ENCODE measurements at places on chromosomes 1 and 21.

DNA sequence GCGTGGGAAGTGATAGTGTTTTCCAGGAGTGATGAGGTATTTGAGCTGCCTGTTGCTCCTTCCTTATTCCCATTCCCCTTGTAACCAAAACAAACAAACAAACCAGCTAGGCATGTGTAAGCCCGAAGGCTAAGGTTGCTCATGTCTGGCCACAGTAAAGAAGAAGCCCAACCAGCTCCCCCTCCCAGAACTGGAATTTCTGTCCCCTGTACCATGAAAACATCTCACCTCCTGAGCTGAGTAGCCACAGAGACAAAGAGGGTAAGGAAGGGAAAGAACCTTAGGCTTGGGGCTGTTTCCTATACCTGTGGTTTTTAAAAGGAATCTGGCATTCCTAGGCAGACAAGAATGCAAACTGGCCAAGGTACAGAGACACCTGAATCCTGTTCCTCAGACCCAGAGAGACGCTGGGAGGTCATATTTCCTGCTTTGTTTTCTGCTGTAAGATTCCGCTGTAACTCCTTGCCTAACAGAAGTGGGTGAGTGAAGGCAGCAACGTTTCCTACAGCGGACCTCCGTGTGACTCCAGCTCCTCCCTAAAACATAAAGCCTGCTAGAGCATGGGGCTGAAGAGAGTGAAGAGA is 41.7 kb upstream of the RAB4A start:
- no peak for DNase-seq

GRCh38 chr1:52632732-52633290 is at the start of gene SHISAL2A:
Gene SHISAL2A, plus strand, starts transcription at chr1:52633168. Its CDS starts 326 bp downstream, at chr1:52633494.
- no peak for DNase-seq

GRCh38 chr1:160499631-160500030 is 23.4 kb downstream of the SLAMF6 start:
- DNase-seq = no peak

- DNase-seq = no peak
Measured at GRCh38 chr1:153639280-153639679, 5.4 kb downstream of the CHTOP start.

GRCh38 chr1:119898530-119898929 is 2.2 kb upstream of the ADAM30 start:
- DNase-seq = no peak

DNA sequence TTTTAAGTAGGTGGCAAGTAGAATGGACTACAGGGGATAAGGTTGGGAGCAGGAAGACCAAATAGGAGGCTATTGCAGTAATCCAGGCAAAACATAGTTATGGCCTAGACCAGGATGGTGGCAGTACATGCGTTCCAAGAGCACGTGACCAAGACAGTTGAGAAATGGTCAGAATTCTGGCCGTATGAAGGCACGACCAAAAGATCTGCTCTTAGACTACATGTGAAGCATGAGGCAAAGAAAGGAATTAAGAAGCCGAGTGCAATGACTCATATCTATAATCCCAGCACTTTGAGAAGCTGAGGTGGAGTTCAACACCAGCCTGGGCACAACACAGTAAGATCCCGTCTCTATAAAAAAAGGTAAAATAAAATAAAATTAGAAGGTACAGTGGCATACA is 71.3 kb downstream of the LUZP1 start:
- DNase-seq = no peak

DNA sequence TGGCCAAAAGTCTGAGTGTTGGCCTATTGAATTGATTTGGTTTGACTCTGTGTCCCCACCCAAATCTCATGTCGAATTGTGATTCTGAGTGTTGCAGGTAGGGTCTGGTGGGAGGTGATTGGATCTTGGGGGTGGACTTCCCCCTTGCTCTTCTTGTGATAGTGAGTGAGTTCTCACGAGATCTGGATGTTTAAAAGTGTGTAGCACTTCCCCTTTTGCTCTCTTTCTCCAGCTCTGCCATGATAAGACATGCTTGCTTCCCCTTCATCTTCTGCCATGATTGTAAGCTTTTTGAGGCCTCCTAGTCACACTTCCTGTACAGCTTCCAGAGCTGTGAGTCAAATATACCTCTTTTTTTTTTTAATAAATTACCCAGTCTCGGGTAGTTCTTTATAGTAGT is 297.1 kb upstream of the ZRANB2 start:
- DNase-seq = no peak

GRCh38 chr1:212247179-212247721 is 38.0 kb upstream of the PPP2R5A start:
- no peak for DNase-seq

- no peak for DNase-seq
Measured at GRCh38 chr1:47577303-47578025, 139.6 kb downstream of the FOXD2 start.

- DNase-seq = no peak
Measured at GRCh38 chr21:16323596-16323995, 593.8 kb downstream of the USP25 start.

GRCh38 chr1:5971471-5972197 is 20.6 kb downstream of the NPHP4 start:
- no peak for DNase-seq

DNA sequence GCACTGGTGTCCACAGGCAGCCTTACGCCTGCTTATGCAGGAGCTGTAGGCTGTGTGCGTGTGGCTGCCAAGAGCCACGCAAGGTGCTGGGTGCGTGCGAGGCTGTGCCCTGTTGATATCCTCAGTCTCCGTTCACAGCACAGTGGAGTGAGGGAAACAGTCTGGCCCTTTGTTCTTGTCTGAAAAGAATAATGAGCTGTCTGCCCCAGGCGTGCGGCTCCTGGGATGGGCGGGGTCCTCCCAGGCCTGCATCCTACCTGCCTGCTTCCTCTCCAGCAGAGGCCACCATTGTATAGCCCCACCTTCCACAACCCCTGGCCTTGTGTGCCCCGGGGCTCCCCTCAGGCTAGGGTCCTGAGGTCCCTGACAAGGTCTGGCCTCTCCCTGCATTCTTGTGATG is 47.0 kb upstream of the KDM4A start:
- no peak for DNase-seq

- no peak for DNase-seq
Measured at GRCh38 chr1:33099290-33100118, 18.6 kb downstream of the AZIN2 start.

DNA sequence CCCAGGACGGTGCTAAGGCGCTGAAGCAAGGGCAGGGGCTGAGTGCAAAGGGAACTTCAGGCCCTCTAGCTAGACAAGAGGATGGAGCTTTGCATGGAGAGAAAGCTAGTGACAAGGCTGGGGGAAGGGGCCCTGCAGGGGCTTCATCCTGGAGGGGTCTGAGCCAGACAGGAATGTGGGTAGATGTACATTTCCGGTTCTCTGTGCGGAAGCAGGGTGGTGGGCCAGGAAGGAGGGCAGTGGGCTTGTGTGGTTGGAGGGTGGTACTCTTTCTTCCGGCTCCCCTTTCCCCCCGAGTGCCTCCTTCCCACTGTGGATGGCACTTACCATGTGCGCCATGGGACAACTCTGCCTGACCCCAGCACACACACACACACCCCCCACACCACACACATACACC is 1.5 kb downstream of the KISS1 start:
- DNase-seq = no peak

- no peak for DNase-seq
Measured at GRCh38 chr1:94597701-94598100, 56.1 kb upstream of the F3 start.

DNA sequence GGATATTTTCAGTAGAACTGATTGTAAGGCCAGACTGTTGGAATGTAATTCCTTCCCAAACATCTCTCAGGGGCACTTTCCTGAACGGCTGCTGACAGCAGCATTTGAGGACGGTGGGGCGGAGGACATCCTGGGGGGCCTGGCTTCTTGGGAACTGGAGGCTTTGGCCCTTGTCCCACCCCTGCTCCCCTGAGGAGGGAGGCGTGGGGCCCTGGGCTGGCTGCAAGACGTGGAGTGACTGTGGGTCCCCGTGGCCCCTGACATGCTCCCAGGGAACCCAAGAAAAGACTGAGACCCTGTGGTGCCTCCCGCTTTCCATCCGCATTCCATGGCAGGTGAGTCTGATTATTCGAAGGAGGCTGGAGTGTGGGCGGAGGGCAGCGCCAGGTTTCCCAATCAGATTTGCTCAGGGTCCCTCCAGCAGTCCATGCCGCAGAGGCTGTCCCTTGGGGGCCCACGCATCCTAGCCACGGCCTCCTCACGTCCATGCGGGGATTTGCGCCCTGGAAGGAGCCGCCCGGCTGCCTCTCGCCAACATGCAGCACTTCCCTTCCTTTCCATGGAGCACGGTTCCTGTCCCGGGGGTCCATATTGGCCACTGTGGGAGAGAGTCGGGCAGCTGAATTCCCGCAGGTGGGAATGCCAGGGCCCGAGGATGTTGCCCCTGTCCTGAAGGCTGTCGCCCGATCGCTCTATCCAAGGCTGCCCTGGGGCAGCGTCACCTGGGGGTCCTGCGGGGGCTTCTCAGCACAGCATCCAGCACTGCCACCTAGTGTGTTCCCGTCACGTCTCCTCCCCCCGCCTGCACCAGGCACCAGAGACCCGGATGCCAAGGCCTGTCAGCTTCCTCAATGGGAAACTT is 69.0 kb downstream of the FAAP20 start:
- no peak for DNase-seq

GRCh38 chr21:34367320-34367935 is 3.6 kb downstream of the KCNE2 start:
- peak; percentile 57 for DNase-seq

DNA sequence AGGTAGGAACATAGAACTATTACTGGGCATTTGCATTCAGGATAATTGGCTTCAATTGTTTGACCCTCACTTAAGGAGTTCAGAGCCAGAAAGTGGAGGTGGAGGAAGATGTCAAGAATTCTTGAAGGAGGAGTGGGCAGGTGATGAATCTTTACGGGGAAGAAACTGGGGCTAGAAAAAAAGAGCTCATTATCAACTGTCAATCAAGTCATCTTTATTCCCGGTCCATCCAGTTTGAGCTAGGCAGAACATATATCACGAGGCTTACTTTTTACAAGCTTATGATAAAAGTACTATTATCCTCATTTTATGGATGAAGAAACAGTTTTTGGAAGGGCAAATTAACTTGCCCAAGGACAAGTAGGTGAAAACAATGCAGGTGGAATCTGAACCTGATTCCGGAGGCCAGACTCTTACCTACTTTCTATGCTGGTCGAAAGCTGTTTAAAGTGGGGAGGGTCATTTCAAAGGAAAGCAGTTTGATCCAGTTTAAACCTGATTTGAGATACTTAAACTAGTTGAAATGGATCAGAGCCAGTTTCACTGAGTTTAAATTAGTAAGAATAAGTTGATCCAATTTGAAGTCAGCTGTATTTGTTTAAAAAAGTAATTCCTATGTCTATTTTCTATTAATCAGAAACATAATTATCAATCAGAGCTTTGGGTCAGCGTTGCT is 13.3 kb upstream of the NBL1 start:
- no peak for DNase-seq

DNA sequence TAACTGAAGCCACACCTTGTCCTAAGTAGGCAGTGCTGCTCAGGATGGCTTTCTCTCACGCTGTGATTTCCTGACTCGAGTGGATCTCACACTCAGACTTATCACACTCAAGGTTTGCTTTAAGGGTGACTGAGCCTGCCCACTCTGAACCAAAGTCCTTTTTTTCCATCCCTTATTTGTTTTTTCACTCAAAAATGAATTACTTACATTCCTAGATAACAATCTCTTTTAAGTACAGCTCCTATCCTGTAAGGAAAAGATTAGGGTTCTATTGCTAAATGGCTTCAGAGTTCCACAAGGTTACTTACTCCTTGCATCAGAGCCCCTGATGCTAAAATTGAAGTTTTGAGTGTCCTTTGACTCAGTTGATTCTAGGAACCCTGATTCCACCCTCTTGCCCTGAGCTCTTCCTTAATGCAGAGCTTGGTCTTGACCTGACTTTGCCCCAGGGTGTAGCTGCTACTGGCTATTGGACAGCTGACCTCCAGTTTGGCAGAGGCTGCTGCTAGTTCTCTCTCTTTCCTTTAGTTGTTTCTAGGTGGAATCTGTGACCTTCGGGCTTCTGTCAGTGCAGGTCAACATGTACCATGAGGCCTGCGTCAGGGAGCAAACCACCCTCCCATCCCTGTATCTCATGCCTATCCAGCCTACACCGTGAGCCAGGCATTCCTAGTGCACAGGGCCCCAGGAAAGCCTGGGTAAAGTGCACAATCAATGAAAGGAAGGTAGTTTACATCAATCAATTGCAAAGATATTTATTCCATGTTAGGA is 80.1 kb upstream of the CD55 start:
- DNase-seq = no peak

GRCh38 chr1:226662642-226663326 is 76.3 kb downstream of the ITPKB start:
- DNase-seq = no peak

GRCh38 chr1:50423670-50424000 is 392 bp upstream of the DMRTA2 start:
- peak; percentile 85 for DNase-seq

DNA sequence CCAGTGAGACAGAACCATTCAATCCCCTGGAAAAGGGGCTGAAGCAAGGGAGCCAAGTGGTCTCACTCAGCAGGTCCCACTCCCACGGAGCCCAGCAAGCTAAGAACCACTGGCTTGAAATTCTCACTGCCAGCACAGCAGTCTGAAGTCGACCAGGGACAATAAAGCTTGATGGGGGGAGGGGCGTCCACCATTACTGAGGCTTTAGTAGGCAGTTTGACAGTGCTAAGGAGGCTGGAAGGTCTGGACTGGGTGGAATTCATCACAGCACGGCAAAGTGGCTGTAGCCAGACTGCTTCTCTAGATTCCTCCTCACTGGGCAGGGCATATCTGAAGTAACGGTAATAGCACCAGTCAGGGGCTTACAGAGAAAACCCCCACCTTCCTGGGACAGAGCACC is 105.4 kb upstream of the GORAB start:
- DNase-seq = no peak

DNA sequence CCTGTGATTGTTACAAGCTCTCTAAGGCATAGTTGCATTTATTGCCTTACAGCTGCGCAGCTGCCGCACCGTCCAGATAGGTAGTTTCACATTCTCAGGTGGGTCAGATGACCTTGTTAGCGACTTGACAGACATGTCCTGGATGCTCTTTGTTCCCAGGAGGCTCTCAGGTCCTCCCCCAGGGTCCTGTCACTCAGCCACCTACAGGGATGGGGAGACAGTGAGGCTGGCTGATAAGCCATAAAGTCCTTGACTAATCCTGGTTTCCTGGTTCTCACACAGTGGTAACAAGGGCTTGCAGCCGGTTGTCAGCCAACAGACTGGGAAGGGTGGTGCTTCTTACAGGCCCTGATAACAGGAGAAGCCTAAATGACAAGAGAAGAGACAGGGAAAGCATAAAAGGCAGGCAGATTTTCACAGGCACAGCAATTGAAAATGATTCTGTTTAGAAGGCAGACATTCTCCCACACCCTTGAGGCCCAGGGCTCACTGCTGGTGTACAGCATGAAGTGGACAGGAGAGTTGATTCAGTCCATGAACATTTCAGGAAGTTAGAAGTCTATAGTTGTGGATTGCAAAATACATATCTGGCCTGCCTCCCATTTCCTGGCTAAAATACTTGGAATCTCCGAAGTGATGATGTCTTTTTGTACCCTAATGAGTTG is 2.9 kb downstream of the ARF1 start:
- no peak for DNase-seq

DNA sequence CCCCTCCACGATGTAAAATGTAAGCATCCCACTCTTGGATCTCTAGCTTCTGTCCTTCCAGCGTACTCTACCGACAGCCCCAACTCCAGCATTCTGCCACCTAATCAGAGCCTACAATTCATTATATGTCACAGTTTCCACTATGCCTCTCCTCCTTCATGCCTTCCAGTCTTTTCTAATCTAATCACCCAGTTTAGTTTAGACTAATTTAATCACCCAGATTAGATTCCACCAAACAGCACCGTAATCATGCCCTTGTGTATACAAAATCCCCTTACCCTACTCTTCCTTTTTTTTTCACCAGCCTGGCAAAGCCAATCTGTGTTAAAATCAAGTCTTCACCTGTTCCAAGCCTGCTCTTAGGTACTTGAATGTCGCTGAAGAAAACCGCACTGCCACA is 49.8 kb upstream of the KANK4 start:
- DNase-seq = no peak
